ENCODE measurements at places on chromosomes 1 and 21. TPM values are rescaled to one million over a fixed set of nuclear protein-coding genes. Genes with fewer than 3 reads are reported as not detected.

APOBEC4 gene
- total RNA-seq: not detected

HENMT1 gene
- 5.9 TPM for total RNA-seq

DIO1 gene
- 1.1 TPM for total RNA-seq

THEM5 gene
- not detected for total RNA-seq

AMPD1 gene
- total RNA-seq: not detected

KRTAP10-1 gene
- not detected for total RNA-seq

ISG15 gene
- 14.3 TPM for total RNA-seq

TSPAN1 gene
- total RNA-seq: 4.5 TPM

BSND gene
- total RNA-seq: not detected

FCRL5 gene
- not detected for total RNA-seq

FNDC10 gene
- total RNA-seq: 2.7 TPM

CLCN6 gene
- total RNA-seq: 44.1 TPM

CORT gene
- total RNA-seq: 1.0 TPM

LRRC38 gene
- not detected for total RNA-seq

C1orf226 gene
- total RNA-seq: 5.1 TPM

KRTAP27-1 gene
- total RNA-seq: not detected

AVPR1B gene
- total RNA-seq: 0.60 TPM

LYPLAL1 gene
- 38.2 TPM for total RNA-seq

TFF2 gene
- not detected for total RNA-seq

GNAT2 gene
- not detected for total RNA-seq

RC3H1 gene
- 45.8 TPM for total RNA-seq

PADI2 gene
- 0.50 TPM for total RNA-seq

DCST1 gene
- not detected for total RNA-seq

PGLYRP3 gene
- not detected for total RNA-seq

OR2AK2 gene
- total RNA-seq: not detected

CNKSR1 gene
- total RNA-seq: 52.1 TPM

CCDC27 gene
- not detected for total RNA-seq

RGS7 gene
- 2.4 TPM for total RNA-seq

HPCA gene
- total RNA-seq: 1.1 TPM

KCNN3 gene
- 0.36 TPM for total RNA-seq

CRABP2 gene
- total RNA-seq: 70.4 TPM

CD1E gene
- not detected for total RNA-seq

ANKRD65 gene
- 18.1 TPM for total RNA-seq

ETV3L gene
- 0.67 TPM for total RNA-seq

LCK gene
- 1.2 TPM for total RNA-seq

HTR6 gene
- not detected for total RNA-seq

ST6GALNAC5 gene
- 13.6 TPM for total RNA-seq

KCNH1 gene
- 0.22 TPM for total RNA-seq

LEFTY1 gene
- total RNA-seq: 26.0 TPM

MTOR gene
- 60.6 TPM for total RNA-seq

TMEM82 gene
- 1.4 TPM for total RNA-seq

LAX1 gene
- total RNA-seq: not detected

PROK1 gene
- not detected for total RNA-seq

S100A3 gene
- 1.5 TPM for total RNA-seq

TNFSF18 gene
- total RNA-seq: not detected

ANGPTL1 gene
- not detected for total RNA-seq

S100A16 gene
- 50.2 TPM for total RNA-seq

CRP gene
- total RNA-seq: not detected

S100A9 gene
- total RNA-seq: 0.95 TPM

GNG12 gene
- 8.9 TPM for total RNA-seq
